ENCODE measurements at places on chromosomes 6 and 20. TPM values are rescaled to one million over a fixed set of nuclear protein-coding genes. Genes with fewer than 3 reads are reported as not detected.
A peak's percentile ranks its signal among the peaks of the same experiment; 100 is the strongest.

The PTK7 gene
- total RNA-seq, result 1.8 TPM

The BCAS1 gene
- 0.93 TPM for total RNA-seq

The EGFL8 gene
- 8.2 TPM for total RNA-seq

The AVP gene
- not detected for total RNA-seq

The CFAP61 gene
- total RNA-seq, result not detected

The SLC24A3 gene
- 1.8 TPM for total RNA-seq

The CYP24A1 gene
- total RNA-seq, result not detected

DNA sequence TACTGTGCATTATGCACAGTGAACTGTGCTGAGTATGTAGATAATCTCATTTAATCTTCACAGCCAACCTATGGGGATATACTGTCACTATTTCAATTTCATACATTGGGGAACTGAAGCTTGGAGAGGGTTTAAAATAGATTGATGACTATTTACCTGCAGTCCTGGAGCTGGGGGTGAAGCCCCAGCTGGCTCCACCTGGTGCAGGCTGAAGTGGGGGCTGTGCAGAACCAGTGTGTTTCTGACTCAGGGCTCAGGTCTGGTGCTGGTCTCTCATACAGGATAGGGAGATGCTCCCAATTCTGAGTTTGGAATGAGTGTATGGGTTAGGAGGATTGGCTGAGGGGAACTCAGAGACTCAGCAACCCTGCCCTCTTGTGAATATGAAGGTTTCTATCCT, 176.1 kb upstream of the CEP162 start:
- H3K27ac ChIP-seq, result no peak overlapping the region
- DNase-seq, result no peak
- H3K36me3 ChIP-seq, result no peaks in the 10 kb centered on the region
- H3K27me3 ChIP-seq, result no peaks in the 10 kb centered on the region
- H3K4me3 ChIP-seq, result no peak overlapping the region

DNA sequence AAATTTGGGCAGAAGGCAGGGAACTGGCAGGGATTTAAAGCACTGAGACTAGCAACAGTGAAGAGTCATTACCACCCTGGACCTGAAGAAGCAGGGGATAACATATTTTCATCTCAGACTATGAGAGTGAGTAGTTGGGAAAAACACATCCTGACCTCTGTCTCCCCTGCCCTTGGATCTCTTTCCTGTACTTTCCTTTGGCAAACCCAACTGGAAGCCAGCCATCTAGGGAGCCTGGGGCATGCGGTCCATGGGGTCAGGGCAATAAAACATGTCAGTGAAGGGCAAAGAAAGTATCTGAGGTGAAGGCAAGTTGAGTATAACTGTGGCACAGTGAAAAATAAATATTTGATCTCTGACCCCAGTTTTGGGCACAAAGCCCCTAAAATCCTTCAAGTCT, 698.2 kb downstream of the DOK5 start:
- no peak overlapping the region for H3K4me3 ChIP-seq
- peaks cover 17% of the 10 kb centered on the region for H3K4me1 ChIP-seq
- no peak overlapping the region for H3K27ac ChIP-seq
- no peak for DNase-seq
- no peaks in the 10 kb centered on the region for H3K27me3 ChIP-seq
- no peaks in the 10 kb centered on the region for H3K36me3 ChIP-seq

GRCh38 chr6:11185204-11185842, 47.1 kb downstream of the NEDD9 start:
- H3K4me3 ChIP-seq, result no peak overlapping the region
- no peak for DNase-seq
- H3K27me3 ChIP-seq, result no peaks in the 10 kb centered on the region
- H3K4me1 ChIP-seq, result peaks cover 4% of the 10 kb centered on the region
- no peak overlapping the region for H3K27ac ChIP-seq
- H3K36me3 ChIP-seq, result peaks cover 11% of the 10 kb centered on the region

DNA sequence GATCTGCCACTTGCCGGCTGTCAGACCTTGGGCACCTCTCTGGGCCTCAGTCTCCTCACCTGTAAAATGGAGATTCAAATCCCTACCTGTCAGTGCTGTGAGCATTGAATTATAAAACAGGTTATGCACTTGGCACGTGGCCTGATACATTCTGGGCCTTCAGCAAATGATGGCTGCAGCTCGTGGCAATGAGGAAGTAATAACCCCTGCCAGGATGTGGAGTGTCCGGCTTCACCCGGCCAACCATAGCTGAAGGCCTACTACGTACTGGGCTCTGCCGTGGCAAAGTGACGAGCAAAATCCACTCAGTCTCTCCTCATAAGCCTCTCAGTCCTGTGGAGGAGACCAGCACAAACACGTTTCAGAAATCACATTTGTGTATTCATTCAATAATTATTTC, 10.9 kb upstream of the VSTM2L start:
- no peak for DNase-seq
- H3K27ac ChIP-seq, result no peak overlapping the region
- no peaks in the 10 kb centered on the region for H3K36me3 ChIP-seq
- peaks cover under 1% of the 10 kb centered on the region for H3K4me1 ChIP-seq
- no peaks in the 10 kb centered on the region for H3K27me3 ChIP-seq

DNA sequence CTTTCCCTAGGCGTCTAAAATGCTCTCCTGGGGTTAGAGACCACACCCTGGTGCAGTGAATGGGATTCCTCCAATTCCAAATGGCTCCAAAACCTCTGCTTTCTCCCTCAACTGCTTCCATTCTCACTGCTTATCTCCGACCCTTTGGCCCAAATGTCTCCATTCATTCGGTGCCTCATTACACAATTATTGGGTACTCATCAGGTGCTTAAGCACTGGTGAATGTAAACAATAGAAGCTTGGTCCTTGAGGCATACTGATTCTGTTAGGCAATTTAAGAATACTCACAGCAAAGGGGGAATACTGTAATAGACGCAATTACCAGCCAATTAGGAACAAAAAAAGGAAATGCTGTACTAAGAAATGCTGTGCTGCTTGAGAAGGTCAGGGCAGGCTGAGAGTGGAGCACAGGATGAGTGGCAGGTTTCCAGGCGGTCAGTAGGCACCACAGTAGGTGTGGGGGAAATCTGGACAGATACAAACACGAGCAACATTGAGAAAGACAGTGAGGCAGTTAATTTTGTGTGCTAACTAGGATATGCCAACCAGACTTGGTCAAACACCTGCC, 23.0 kb downstream of the GMDS start:
- H3K4me3 ChIP-seq, result peak overlapping the region; percentile 54
- H3K4me1 ChIP-seq, result peaks cover 19% of the 10 kb centered on the region
- H3K36me3 ChIP-seq, result no peaks in the 10 kb centered on the region
- H3K27me3 ChIP-seq, result no peaks in the 10 kb centered on the region

- H3K4me1 ChIP-seq, result no peaks in the 10 kb centered on the region
- H3K27ac ChIP-seq, result no peak overlapping the region
- H3K36me3 ChIP-seq, result no peaks in the 10 kb centered on the region
- H3K27me3 ChIP-seq, result no peaks in the 10 kb centered on the region
- H3K4me3 ChIP-seq, result no peak overlapping the region
These were observed 72.2 kb downstream of the CNBD2 start for GRCh38 chr20:36040571-36040970.

Data from liver (tissue), 10 donors.